ENCODE measurements at places on chromosomes 11 and 22.

- DNase-seq = no peak
Measured at GRCh38 chr11:2777386-2777785, 77.6 kb upstream of the KCNQ1OT1 start.

- DNase-seq = no peak
Measured at GRCh38 chr11:100445231-100445735, 241.8 kb upstream of the ARHGAP42 start.

- peak; percentile 51 for DNase-seq
Measured at GRCh38 chr22:42717197-42717928, 3.3 kb downstream of the A4GALT start.

DNA sequence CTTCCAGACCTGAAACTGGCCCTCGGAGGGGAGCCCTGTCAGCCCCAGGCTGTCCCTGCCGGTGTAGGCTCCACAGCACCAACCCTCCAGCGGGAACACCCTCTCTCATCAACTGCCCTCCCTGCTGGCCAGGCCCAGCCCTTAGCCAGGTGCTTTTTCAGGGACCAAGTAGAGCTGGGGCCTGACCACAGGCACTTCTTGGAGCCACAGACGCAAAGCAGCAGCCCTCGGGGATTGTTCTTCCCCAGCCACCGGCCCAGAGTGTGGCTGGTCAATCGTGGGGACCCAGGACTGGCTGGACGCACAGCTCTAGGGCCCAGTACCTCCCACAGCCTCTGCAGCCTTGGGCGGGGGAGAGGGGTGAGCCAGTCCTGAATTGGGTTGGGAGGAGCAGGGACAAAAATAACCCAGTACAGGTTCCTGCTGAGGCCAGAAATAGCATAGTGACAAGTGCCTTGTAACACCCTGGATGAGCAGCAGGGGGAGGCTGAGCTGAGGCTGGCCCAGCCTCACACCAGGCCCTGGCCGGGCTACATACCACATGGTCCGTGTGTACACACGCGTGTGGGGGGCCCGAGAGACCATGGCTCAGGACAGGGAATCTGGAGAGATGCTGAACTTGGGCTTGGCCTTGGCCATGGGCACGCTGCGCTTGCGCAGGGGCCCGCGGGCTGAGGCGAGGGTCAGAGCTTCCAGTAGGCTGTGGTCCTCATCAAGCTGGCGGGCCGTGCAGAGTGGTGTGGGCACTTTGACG lies 2.0 kb downstream of the KCNJ11 start:
- peak; percentile 17 for DNase-seq

GRCh38 chr11:133809569-133810491 lies 35.5 kb downstream of the SPATA19 start:
- no peak for DNase-seq

DNA sequence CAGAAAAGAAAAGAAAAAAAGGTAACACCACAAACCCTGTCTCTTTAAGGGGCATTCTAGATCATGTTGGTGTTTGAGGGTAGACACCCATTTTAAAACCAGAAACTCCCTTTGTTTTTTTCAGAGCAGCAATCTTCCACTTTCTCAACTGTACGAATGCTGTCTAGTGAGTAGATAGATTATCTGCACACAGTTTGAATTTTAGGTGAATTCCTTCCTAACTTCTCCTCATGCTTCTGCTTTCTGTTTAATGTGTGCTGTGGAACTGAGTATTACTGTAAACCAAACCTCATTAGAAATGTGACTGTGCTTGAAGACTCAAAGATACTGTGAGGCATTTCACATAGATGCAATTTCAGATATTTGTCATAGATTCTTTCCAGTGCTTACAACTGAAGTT lies 102.4 kb downstream of the PRMT3 start:
- no peak for DNase-seq

- DNase-seq = peak; percentile 67
Measured at GRCh38 chr22:18060646-18061620, 16.9 kb upstream of the PEX26 start.

GRCh38 chr22:23183061-23183698 lies 2.9 kb downstream of the BCR start:
- DNase-seq = no peak

DNA sequence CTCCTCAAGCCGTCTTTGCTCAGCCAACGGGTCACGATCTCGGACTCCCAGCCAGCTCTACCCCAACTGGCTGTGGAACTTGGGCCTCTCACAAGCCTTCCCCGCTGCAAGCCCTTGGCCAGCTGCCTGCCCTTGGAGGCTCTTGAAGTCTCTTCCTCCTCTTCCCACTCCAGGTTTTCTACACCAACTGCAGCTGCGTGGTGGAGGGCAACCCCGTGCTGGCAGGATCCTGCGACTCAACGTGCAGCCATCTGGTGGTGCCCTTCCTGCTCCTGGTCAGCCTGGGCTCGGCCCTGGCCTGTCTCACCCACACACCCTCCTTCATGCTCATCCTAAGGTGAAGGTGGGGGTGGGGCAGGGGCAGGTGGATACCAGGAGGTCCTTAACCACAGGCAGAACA lies 40.5 kb upstream of the TPBGL start:
- no peak for DNase-seq

DNA sequence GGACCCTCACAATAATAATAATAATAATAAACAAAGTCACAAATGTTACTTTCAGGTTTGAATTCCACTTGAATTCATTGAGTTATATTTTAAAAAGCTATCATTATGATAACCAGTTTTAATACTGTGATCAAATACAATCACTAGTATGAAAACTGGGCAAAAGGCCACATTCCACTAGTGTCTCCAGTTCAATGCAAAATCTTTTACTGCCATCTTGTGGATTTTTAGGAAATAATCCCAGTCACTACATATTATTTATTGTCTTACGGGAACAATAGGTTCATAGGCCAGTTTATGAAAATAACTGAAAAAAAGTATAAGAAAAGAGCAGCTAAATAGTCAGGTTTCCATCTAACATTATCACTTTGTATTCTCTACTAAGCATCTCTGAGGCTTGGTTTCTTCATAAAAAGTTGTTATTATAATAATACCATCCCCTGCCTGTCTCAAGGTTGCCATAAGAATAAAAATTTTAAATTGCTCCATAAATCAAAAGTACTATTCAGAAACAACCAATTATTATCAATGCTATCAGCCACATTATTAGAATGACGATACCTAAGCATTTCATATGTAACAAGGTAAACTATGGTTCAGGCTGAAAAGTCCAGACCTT lies 533.9 kb upstream of the CCDC90B start:
- DNase-seq = peak; percentile 57

- no peak for DNase-seq
Measured at GRCh38 chr11:75576017-75576416, 14.0 kb downstream of the SERPINH1 start.

GRCh38 chr22:46381142-46381541 lies 45.6 kb downstream of the TRMU start:
- no peak for DNase-seq

DNA sequence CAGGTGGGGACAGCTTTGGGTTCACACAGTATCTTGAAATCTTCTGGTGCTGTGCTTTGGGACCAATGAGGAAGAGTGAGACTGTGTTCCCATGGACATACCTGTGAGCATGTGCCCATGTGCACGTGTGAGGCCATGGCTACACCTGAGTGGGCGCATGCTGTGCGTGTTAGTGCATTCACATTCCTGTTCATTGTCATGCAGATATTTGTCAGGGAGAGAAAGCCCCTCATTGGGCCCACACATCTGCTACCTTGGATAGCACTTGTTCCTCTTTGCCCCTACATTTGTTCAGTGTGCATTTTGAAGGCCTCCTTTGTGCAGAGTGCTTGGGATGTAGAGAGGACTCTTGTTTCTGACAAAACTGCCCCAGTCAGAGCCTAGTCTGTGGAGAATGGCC lies 154.3 kb upstream of the E2F8 start:
- no peak for DNase-seq

- DNase-seq = no peak
Measured at GRCh38 chr11:132249256-132249655, 878.8 kb downstream of the NTM start.

GRCh38 chr11:28606930-28607329 lies 498.7 kb downstream of the METTL15 start:
- no peak for DNase-seq

Measured in renal pelvis (tissue), 12 donors.